ENCODE measurements at places on chromosomes 6 and 20. TPM values are rescaled to one million over a fixed set of nuclear protein-coding genes. Genes with fewer than 3 reads are reported as not detected.

The RAET1L gene
- not detected for total RNA-seq

The C6orf62 gene
- total RNA-seq = 50.0 TPM

The PCED1A gene
- 12.5 TPM for total RNA-seq

The FAXC gene
- total RNA-seq = not detected

The SLC17A1 gene
- total RNA-seq = 11.1 TPM

The TCF15 gene
- total RNA-seq = not detected

The DPPA5 gene
- not detected for total RNA-seq

The ADGRG6 gene
- total RNA-seq = 110 TPM

The TBCC gene
- total RNA-seq = 12.4 TPM

The BMP2 gene
- 3.5 TPM for total RNA-seq

The FANCE gene
- 4.2 TPM for total RNA-seq

The TSHZ2 gene
- 2.9 TPM for total RNA-seq

The PRKN gene
- 3.9 TPM for total RNA-seq

The WFDC5 gene
- not detected for total RNA-seq

The ENPP5 gene
- total RNA-seq = 3.2 TPM

The POM121L2 gene
- total RNA-seq = not detected

The CLIC5 gene
- 0.05 TPM for total RNA-seq

The C20orf141 gene
- not detected for total RNA-seq

The MYMX gene
- total RNA-seq = not detected
